ENCODE measurements at places on chromosomes 6 and 20.

DNA sequence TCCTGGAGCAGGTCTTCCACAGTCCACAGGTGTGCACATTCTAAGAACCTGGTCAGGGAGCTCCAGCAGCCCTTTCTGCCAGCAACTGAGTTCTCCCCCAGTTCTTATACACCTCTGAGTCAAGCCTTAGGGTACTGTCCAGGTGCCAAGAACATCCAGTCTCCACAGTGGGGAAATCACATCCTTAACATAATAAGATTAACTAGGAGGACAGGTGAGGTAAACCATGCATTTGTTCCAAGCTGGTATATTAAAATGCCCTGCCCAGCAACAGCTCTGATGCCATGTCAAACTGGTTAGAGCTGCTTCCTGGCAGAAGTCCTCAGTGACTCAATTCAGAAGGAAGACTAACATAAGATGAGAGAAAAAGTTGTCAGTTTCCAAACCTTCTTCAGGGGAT, 303.9 kb upstream of the SGK1 start:
- DNase-seq = no peak

GRCh38 chr6:100948381-100949133, 67.4 kb upstream of the ASCC3 start:
- DNase-seq = no peak

GRCh38 chr6:102619585-102619984, 1226.1 kb downstream of the GRIK2 start:
- no peak for DNase-seq

- no peak for DNase-seq
Observed at GRCh38 chr6:144993870-144994269, 708.7 kb downstream of the UTRN start.

DNA sequence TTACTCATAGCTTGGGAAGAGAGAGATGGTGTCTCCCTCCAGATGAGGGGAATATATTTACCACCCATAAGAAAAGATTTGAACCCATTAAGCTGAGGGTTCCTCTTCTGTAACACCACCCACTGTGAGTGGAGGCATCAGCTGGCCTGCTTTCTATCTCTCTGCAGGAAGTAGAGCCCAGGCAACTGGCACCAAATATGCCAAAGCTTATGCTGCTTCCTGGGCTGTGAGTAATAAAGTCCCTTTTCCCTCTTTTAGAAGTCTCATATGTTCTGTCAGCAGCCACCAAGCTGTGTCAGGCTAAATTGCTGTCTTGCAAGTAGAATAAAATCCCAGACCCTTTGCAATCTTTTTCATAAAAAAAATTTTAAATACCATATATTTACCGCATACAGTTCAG, 241.4 kb downstream of the LAMA2 start:
- no peak for DNase-seq

DNA sequence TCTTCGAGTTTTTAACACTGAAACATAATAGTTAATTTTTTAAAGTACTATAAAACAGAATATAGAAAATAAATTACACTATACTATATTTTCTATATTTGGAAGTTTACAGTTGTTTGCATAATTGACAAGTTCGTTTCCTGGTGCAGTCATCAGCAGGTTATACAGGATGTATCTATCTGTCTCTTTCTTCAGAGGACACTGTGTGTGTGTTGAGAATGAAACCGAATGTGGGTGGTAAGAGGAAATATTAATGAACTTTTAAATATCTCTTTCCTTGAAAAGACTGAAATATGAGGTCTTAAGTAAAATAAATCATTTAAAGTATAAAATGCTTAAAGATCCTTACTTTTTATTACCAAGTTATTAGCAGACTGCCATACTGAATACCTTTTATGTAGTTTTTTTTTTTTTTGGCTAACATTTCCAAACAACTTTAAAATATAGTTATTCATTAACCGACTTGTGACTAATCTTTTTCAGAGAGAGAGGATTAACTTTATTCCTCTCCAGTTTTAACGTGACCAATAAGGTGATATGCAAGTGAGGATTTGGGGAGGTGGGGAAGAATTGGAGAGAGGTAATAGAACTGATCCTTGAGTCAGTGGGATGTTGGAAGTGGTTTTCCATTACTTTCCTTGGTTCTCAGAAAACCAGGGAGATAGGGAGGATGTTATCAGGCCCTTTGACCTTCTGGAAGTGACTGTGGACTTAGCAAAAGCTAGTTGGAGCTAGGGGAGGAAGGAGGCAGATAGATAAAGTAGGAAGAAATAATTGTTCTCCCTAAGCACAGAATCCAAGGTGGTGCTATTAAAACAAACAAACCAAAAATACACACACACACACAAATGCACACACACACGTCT, 380.0 kb upstream of the FLRT3 start:
- DNase-seq = no peak

DNA sequence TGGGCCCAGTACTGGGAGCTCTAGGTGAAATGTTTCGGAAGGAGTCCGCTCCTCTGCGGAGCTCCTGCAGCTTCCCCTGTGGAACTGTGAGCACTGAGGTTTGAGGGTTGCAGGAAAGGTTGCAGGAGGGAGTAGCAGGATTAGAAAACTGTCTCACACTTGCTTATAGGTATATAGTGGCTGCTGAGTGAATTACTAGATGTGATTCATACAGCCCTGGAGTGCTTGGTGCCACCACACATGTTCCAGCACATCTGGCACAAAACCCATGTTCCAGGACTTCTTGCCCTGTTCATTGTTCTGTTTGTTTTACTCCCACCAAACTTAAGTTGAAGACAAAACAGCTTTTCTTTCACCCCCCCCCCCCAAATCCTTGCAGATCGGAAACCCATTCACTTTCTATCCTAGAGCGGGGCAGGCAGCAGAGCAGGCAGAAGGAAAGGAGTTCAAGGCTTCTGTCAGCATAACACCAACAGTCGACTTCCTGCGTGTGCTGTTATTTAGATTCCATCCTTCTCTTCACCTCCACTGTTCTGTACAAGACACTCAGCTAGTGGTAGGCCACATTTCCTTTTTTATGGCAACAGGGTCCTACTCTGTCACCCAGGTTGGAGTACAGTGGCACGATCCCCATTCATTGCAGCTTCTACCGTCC, 669 bp upstream of the PEX6 start:
- DNase-seq = no peak

GRCh38 chr20:1888796-1889463, 6.3 kb upstream of the SIRPA start:
- DNase-seq = no peak

DNA sequence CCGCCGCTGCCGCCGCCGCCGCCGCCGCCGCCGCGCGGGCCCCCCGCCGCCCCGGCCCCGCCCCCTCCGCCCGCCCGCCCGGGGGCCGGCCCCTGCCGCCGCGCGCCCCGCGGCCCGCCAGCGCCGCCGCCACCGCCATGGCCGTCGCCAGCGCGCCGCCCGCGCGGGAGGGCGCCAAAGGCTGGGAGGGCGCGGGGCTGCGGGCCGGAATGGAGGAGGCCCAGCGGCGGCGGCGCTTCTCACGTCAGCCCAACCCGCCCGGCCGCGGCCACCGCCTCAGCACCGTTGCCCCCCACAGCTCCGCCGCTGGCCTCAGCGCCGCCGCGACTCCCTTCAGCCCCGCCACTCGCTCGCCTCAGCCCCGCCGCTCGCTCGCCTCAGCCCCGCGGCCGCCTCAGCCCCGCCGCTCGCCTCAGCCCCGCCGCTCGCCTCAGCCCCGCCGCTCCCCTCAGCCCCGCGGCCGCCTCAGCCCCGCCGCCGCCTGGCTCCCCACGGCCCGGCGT, 258 bp downstream of the PHF10 start:
- peak; percentile 53 for DNase-seq

DNA sequence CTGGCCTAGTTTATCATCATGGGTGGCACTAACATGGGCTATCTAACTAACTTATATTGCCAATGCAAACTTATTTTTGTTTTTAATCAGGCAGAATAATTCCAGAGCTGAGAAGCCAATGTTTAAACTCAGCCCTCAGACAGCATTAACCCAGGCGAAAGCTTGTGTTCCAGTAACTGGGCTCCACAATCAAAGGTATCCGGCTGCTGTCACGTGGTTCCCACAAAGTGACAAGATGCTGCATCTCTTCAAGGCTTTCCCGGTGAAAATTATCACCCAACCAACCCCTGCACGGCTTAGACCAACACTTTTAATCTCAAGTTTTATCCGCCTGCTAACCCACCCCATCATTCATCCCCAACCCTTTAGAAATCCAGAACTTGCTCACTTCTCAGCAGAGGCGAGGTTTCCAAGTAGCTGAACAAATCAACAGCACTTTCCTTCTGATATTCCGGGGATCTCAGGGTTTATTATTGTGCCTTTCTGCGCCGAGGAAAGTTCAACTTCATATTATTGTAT, 885 bp downstream of the MTCL3 start:
- DNase-seq = no peak

GRCh38 chr20:39775110-39775509, 813.0 kb downstream of the DHX35 start:
- DNase-seq = peak; percentile 61

DNA sequence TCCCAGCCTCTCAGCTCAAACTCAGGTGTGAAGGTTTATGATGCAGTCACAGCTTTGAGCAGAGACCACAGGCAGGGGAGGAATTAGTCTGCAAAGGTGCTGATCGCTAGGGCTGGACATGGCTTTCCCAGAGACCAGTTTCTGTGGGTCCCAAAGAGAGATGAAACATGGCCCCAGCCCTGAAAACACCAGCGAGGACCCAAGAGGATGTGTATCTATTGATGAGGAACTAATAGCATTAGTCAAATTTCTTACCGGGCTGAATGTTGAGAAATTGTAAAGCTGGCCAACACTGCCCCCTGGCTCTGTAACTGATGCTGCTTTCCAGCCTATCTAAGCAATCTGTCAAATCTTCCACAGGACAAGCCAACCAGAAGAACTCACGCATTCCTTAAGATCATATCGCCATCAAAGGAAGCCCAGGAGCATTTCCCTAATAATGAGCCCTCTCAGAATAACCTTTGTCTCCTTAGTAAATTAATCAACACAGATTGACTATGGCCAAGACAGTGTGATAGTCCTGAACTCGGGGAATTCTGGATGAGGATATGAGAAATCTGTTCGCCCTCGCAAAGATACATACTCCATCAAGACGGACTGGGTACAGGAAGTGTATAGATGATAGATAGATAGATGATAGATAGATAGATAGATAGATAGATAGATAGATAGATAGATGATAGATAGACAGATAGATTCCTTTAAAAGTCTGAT, 7.8 kb upstream of the ACSS1 start:
- peak; percentile 37 for DNase-seq

DNA sequence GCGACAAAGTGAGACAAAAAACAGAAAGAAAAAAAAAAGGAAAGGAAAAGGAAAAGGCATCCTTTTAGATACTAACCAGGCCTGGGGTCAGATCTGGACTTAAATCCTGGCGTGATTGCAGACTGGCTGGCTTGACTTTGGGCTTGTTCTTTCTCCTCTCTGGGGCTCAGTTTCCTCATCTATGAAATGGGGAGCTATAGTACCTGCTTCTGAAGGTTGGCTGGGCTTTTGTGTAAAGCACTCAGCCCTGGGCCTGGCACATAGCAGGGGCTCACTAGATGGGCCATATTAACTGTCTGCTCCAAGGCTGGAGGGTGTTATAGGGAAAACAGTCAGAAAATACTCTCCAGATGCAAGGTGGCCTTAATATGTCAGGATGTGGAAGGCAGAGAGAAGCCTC, 1.2 kb upstream of the R3HDML start:
- no peak for DNase-seq

- DNase-seq = no peak
Observed at GRCh38 chr6:131134980-131135243, 355 bp upstream of the AKAP7 start.

DNA sequence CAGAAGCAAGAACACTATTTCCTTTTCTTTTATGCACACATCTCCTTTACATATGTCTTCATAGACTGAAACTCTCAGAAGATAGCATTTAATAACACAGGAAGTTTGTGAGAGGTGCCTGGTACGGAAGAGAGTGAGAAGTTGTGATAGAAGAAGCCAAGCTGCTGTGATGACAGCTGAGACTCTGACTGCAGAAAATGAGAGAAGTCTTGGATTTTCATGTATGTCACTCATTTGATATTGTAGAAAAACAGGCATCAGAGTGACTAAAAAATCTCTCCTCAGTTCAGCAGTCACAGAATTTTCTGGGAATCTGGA, 154.9 kb upstream of the BMP2 start:
- DNase-seq = no peak

- DNase-seq = no peak
Observed at GRCh38 chr6:149212892-149213801, 104.4 kb upstream of the TAB2 start.

All from heart right ventricle (tissue), 16 donors.